NCI-H1092 treated with DMSO at 0.1 percent for 48 hours (cell line): ENCODE measurements at places on chromosomes 2 and 18.

DNA sequence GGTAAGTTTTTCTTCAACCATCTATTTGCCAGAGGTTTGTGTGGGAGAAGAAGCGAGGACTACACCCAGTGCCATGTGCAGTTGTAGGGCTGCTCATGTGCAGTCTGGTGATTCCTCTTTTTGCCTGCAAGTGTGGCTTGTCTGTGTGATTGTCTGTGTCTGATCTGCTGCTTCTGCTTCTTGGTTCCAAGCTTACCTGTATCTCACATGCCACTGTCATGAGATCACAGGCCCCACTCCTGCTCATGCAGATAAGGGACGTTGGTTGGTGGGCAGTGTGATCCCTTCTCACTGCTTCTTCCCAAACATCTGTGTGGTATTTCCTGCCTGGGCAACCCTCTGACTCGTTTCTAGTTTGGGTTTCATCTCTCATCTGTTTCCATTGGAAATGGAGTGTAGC lies 27.1 kb downstream of the RRM2 start:
- no peak for DNase-seq

DNA sequence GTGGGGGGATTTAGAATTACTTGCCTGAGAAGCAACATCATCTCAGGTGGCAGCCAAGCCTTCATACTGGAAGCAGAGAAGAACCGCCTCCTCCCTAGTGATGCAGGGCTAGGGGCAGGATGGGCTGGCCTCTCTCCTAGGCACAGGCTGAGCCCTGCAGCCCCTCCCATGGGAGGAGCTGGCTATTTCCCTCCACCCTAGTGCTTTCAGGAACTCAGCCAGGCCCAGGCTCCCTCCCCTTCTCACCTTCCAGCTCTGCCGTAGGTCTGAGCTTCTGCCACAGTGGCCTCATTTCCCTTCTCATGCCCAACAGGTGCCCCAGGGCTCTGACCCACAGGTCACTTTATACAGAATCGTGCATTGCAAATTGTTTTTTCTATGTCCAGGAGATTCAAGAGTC lies 31.0 kb downstream of the CENPA start:
- DNase-seq, result no peak

GRCh38 chr2:10228611-10229365 lies 73.9 kb upstream of the HPCAL1 start:
- no peak for DNase-seq

DNA sequence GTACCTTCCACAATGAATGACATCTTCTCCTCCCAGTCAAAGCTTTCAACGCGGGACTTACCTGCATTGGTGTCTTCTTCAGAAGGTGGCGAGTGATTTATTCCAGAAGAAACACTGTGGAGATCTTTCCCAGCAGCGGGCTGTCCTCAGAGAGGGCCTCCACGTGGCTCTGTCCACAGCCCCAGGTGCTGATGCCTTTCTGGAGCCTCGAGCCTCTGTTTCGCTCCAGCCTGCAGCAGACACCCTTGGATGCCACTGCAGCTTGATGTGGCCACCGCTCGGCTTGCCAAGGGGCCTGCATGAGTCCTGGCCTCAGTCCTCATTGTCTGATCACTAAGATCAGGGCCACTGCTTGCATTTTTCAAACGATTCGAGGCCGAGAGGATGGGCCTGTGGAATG lies 46.6 kb upstream of the GALR1 start:
- DNase-seq, result no peak
